ENCODE measurements at places on chromosomes 5 and 9. TPM values are rescaled to one million over a fixed set of nuclear protein-coding genes. Genes with fewer than 3 reads are reported as not detected.

DNA sequence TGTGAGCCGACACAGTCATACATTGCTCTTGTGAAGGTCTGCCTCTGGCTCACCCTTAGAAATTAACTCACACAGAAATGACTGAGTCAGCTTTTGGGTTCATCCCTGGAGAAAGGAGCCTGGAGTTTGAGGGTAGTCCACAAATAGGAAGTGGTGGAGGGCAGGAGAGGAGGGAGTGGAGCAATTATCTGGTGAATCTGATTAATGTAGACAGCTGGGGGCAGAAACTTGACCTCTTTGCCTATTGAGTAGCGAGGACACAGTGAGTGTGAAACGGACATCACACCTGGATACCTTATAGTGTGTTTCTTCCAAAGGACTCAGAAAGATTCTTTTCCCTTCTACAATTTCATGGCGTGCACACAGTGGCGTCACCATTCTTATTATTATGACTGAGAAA is 48.5 kb upstream of the MSX2 start:
- no peaks in the 10 kb centered on the region for H3K36me3 ChIP-seq
- DNase-seq = no peak
- no peak overlapping the region for H3K4me3 ChIP-seq
- no peak overlapping the region for H3K27ac ChIP-seq
- H3K4me1 ChIP-seq = no peaks in the 10 kb centered on the region

- H3K27ac ChIP-seq = peak overlapping the region; percentile 77
- no peak for DNase-seq
- peak overlapping the region; percentile 96 for H3K4me3 ChIP-seq
- H3K36me3 ChIP-seq = no peaks in the 10 kb centered on the region
Observed at GRCh38 chr5:69492923-69493395, 369 bp downstream of the OCLN start.

GRCh38 chr5:60698336-60698735 is 1.6 kb downstream of the DEPDC1B start:
- no peak for DNase-seq
- no peaks in the 10 kb centered on the region for H3K36me3 ChIP-seq
- H3K27me3 ChIP-seq = no peaks in the 10 kb centered on the region
- no peak overlapping the region for H3K27ac ChIP-seq
- H3K4me3 ChIP-seq = no peak overlapping the region
- H3K4me1 ChIP-seq = peaks cover 43% of the 10 kb centered on the region

DNA sequence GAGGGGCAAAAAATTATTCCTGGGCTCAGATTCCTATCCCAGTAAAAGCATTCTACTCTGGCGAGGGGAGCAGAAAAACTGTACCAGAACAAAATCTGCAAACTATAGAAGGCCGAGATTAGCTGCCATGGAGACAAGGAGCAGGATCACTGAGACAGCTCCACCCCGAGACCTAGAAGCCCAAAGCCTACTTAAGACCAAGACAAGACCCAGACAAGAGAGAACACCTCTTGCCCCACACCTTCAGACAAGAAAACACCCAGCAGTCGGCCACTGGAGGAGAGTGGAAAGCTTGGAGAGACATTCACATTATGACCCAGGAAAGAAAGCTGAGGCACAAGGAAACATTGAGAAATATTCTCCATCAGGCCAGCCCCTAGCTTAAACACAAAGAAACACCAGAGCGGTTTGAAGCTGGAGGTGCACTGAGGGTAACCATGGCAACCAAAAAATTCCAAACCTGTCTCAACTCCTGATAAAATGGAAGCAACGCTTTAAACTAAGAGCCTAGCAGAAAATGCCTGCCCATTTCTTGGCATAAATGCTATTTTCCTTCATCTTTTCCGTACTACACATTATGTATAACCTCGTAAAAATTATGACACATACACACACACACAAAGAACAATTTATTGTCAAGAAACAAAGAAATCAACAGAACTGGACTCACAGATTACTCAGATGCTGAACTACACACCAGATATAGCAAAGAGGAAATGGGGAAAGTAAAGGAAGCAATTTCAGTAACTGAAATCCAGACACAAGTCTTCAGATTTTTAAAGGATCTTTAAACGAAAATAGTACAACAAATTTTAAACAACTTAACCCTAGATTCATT is 53.8 kb upstream of the FTMT start:
- no peak for DNase-seq
- no peaks in the 10 kb centered on the region for H3K27me3 ChIP-seq
- H3K4me1 ChIP-seq = no peaks in the 10 kb centered on the region
- H3K4me3 ChIP-seq = no peak overlapping the region
- no peak overlapping the region for H3K27ac ChIP-seq

The IPPK gene
- total RNA-seq = 14.1 TPM

GRCh38 chr9:113349445-113350094 is at the start of gene BSPRY:
Gene BSPRY (plus strand): TSS chr9:113349541. CDS start chr9:113349580, 39 bp downstream.
- H3K4me3 ChIP-seq = peak within 1 kb of the TSS; percentile 73
- H3K36me3 ChIP-seq = no peaks in the 10 kb centered on the region
- no peak for DNase-seq
- H3K27me3 ChIP-seq = no peaks in the 10 kb centered on the region

All from HepG2 (cell line).